Stimulated activated CD8-positive, alpha-beta memory T cell treated with anti-CD3 and anti-CD28 coated beads, Interleukin-4, amount 100 ng/mL, for 1 hour (primary cell): ENCODE measurements at places on chromosomes 12 and 14.

DNA sequence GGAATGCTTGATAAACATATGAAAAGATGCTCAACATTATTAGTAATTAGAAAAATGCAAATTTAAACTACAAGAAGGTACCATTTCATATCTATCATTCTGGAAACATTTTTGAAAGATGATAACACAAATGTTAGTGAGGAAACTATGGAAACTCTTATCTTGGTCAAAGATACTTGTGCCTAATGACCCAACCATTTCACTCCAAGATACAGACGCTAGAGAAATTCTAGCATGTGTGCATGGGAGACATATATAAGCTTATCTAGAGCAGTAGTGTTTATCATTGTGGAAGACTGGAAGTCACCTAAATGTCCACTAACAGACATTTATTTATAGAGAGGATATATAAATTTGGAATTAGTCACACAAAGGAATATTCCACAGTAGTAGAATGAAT is 143.1 kb upstream of the HMGA2 start:
- no peak for DNase-seq

GRCh38 chr12:123752046-123752445 is 10.1 kb upstream of the DNAH10 start:
- no peak for DNase-seq

DNA sequence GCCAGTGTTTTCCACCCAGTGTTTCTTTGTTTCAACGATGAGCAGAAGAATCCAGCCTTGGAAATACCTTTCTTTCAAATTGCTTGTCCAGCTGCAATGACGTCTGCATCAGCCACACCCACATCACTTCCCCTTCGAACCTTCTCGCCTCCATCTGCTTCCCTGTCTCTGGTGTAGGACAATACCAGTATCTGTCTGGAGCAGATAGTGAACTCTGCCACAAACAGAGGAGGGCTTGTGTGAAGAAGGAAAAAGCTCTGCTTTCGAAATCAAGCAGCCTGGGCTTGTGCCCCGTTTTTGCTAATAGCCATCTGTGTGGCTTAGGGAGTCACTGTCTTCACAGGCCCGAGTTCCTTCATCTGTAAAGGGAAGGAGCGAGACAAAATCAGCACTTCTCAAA is 415.4 kb downstream of the ZFP36L1 start:
- no peak for DNase-seq

GRCh38 chr14:67373347-67373746 is 13.2 kb downstream of the EIF2S1 start:
- DNase-seq = no peak

DNA sequence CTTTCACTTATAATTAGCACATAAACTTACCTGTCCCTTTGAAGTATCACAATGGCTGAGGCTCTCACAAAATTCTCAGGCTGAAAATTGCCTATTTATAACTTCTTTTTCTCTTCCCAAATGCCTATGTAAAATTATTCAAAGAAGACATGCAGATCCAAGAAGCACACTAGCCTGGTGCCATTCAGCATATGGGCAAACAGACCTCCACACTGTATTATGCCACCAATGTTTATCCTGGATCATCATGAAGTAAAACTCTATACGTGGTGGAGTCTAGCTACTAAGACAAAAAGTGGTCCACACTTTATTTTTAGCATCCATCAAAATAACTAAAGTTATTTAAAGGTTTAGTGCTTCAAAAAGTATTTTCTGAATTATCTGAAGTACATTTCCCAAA is 15.8 kb downstream of the TC2N start:
- no peak for DNase-seq

GRCh38 chr12:40907115-40907527 is 214.9 kb downstream of the CNTN1 start:
- no peak for DNase-seq

- DNase-seq = no peak
Measured at GRCh38 chr14:72892879-72893635, 844 bp downstream of the DPF3 start.

GRCh38 chr14:45787167-45787566 is 534.2 kb upstream of the MIS18BP1 start:
- no peak for DNase-seq

DNA sequence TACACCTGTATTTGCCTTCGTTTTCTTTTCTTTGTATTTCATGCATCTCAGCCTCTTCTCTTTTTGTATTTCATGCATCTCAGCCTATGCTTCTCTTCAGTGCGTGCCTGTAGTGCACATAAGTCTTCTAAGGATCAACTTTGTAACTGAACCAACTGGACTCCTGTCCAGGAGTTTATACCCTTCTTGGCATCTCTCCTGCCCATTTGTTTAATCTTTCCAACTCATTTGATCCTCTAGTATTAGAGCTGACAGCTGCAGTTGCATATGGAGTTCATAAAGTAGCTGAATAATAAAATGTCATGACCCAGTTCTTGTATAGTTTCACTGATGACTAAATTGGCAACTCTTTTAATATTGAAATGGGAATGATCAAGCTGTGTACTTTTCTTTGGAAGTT is 89.7 kb downstream of the FGD4 start:
- DNase-seq = no peak

GRCh38 chr12:118064608-118065007 is 3.6 kb upstream of the WSB2 start:
- DNase-seq = no peak

- DNase-seq = no peak
Measured at GRCh38 chr12:112540021-112540420, 121.3 kb downstream of the PTPN11 start.
